ENCODE measurements at places on chromosomes 11 and 22.

GRCh38 chr11:113778111-113778910 is 1.3 kb upstream of the CLDN25 start:
- DNase-seq, result peak; percentile 72

DNA sequence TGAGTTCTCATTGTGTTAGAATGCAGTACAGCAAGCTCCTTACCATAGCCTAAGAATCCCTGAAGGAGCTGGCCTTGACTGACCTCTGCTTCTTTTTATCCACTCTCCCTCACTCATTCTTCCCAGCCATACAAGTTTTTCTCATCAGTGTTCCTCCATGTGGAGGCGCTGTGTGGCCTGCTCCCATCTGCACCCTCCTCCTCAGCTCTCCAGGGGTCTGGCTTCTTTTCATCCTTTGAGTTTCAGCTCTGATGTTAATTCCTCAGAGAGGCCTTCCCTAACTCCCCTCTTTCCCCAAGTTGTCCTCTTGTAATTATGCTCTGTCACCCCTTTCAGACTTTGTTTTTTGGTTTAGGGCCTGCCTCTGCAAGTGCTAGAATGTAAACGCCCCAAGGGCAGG is 144.8 kb downstream of the WNT7B start:
- no peak for DNase-seq

GRCh38 chr11:1407668-1408067 is 17.9 kb downstream of the BRSK2 start:
- no peak for DNase-seq

DNA sequence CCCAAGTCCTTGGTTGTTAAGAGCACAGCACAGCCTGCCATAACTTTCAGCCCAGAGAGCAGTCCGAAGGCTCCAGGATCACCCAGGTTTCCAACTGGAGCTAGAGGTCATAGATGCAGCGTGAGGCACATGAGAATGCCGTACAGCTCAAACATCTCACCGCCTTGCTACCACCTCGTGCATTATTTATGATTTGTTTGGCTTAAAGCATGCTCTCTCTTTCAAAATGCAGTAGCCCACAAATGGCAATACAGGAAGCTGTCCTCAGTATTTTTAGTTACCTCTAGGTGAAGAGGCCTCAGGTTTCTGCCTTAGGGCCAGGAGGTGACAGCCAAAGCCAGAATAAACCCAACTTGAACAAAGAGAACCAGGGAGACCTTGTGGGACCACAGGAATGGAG is 14.4 kb downstream of the SCN3B start:
- no peak for DNase-seq

- DNase-seq, result no peak
These were observed 1.2 kb downstream of the MAP4K2 start for GRCh38 chr11:64801561-64802369.

DNA sequence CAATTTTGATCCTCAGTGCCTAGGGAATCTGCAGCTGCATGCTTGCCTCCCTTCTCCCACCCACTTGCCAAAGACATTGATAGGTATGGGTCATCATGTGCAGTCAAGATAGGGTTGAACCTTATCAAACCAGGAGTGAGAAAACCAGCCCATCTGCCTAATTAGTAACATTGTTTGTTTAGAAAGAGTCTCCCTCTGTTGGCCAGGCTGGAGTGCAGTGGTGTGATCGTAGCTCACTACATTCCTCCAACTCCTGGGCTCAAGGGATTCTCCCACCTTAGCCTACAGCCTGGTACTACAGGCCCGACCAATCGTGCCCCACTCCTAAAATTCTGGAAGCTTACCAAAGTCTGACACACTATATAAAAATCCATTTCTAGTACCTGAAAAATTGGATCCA is 4.6 kb downstream of the C11orf71 start:
- no peak for DNase-seq

- DNase-seq, result no peak
These were observed 17.1 kb upstream of the SERPIND1 start for GRCh38 chr22:20756846-20757245.

DNA sequence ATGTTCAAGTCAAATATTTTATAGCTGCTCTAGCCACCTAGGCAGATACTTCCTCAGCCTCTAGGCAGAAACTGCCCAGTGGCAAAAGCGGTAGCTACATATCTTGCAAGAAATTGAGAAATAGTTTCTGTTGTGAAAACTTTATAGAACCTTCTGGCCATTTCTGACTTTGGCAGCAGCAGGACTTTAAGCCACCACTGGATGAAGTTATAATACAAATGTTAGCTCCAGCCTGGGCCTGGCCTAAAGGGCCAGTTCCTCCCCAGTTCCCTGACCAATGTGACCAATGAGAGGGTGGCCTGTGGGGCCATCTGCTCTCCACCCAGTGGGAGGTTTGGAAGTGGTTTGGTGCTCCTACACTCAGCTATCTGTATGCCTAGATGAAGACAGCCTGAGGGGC is 254.0 kb upstream of the NARS2 start:
- DNase-seq, result no peak

DNA sequence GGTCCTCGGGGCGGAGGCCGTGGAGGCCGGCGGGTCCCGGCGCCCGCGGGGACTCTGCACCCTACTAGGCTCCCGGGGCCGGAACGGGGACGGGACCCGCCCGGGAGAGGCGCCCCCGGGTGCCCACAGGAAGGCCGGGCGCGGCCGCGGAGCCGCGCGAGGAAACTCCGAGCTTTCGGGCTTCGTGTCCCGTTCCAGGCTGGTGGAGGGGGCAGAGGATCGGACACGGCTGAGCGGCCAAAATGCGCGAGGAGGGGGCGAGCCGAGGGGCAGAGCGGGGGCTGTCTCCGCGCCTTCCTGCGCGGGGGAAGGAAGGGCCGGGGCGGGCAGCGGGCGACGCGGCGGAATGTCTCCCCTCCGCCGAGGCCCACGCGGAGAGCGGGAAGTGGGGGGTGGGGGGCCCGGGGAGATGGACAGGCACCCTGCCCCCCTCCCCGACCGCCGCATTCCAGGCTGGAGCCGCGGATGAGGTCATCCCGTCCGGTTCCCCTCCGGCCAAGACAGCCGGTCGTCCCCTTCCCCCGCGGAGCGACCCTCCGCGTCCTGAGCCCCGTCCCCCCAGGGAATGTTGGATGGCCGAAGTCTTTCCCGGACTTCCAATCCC is 430 bp downstream of the CDC42EP1 start:
- DNase-seq, result no peak

DNA sequence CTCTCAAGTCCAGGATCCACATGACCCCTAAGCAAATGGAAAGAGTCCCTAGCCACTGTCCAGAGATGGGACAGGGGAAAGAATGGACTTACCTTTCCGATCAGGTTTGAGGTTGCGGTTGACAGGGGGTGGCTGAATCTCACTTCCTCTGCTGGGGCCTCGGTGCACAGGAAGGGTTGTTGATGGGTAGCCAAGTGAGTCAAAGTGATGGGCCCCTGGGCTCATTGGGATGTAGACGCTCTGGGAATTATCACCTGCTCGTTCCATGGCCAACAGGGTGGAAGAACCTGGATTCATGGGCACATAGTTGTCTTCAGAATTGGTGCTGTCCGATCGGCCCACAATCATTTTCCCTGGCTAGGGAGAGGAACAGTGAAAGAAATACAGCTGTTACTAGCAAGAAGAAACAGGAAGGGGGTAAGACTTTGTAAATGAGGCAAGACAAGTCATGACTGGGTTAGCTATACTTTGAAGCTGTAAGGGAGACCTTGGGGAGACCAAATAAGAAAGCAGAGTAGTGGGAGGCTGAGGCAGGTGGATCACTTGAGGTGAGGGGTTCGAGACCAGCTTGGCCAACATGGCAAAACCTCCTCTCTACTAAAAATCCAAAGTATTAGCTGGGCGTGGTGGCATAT is 34.7 kb downstream of the USP35 start:
- DNase-seq, result no peak

GRCh38 chr11:123235117-123235655 is 40.1 kb upstream of the CLMP start:
- DNase-seq, result peak; percentile 46

GRCh38 chr11:17063171-17064002 is 14.1 kb downstream of the RPS13 start:
- DNase-seq, result peak; percentile 10

- DNase-seq, result peak; percentile 65
These were observed 20.9 kb downstream of the SERGEF start for GRCh38 chr11:17991783-17992433.

DNA sequence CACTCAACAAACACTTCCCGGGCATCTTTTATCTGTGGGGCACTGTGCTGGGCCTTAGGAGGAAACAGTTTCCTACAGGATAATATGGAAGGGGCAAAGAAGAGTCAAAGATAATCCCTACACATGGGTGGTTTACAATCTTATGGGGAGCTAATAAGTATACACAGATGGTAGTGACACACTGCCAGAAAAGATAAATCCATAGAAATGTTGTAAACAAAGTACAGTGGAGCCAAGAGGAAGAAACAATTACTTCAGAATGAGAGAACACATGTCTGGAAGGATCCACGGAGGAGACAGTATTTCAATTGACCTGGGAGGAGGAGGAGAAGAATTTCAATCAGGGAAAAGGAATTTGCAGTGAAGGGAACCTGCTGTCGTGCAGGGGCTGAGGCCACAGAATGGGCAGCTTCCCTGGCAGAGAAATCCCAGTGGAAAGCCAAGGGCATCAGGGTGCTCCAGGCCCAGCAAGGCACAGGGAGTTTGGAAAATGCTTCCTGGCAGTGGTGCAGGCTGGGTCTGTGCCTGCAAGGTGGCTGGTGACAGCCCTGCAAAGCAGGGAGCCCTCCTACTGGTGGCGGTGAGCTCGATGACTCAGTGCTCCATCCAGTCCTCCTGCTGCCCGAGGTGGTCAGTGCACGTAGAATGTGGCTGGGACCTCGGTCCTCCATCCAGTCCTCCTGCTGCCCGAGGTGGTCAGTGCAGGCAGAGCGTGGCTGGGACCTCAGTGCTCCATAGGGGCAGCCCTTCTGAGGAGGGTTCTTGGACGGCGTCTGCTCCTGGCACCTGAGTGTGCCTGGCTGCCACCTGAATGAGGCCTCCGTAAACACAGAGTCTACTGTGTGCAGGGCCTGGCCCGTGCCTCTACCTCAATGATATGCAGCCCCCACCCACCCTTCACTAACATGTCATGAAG is 444.3 kb upstream of the B3GAT1 start:
- DNase-seq, result no peak

GRCh38 chr22:47065756-47066615 is 303.5 kb downstream of the TBC1D22A start:
- no peak for DNase-seq

DNA sequence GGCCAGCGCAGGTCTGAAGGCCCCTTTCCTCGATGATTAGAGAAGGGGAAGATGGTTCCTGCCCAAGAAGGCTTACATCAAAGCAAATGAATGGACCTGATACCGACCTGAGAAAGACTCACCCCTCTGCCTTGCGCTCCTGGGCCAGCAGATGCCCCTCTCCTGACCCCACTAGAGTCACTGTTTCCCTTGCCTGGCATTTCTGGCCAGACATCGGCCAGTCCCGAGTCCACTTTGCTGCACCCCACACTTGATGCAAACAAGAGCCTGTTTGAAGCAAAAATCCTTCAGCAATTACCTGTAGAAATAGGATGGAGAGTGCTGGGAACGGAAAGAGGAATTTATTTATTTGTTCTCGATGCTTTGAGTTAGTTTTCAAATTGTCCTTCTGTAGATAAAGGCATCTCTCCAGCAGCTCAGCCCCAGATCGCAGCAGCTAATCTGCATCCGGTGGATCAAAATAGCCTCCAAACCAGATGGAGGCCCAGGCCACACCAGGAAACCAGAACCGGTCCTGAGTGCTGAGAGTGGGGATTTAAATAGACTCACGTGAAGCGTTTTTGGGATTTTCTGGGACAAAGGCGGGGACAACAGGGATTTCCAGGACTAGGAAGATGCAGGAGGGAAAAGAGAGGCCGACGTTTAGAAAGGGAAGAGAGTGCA is 148.6 kb downstream of the TRIM29 start:
- no peak for DNase-seq

GRCh38 chr11:111795334-111795985 is 29.3 kb upstream of the PPP2R1B start:
- no peak for DNase-seq

- DNase-seq, result no peak
These were observed 328.3 kb downstream of the TBC1D22A start for GRCh38 chr22:47090591-47091245.

DNA sequence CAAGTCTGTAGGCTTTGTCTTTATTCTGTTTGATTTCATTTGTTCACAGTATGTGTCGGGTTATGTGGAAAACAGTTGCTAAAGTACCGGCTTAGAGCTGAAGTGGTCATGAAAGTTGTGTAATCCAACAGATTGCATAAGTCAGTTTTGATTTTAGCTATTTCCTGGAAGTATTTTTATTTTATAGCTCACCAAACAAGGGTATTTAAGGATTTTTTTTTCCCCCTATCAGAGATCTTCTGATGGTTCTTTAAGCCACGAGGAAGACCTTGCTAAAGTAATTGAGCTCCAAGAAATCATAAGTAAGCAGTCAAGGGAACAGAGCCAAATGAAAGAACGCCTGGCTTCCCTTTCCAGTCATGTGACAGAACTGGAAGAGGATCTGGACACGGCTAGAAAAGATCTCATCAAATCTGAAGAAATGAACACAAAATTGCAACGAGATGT is 55.9 kb downstream of the PPFIA1 start:
- DNase-seq, result no peak

DNA sequence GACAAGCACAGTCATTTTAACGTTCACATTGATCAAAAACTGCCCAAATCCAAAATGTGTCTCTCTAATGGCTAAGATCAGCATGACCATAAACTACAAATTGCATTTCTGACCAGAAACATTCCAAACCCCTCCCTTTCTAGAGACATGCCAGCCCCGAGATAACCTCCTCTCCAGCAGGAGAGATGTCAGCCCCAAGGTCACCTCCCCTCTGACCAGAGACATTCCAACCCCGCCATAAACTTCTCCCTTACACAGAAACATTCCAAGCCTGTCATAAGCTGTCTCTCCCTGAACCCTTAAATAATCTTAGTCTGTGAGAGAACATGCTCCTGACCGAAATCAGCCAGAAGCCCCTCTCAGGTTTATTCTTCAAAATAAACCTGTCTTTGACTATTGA is 6.6 kb upstream of the EXT2 start:
- DNase-seq, result no peak

DNA sequence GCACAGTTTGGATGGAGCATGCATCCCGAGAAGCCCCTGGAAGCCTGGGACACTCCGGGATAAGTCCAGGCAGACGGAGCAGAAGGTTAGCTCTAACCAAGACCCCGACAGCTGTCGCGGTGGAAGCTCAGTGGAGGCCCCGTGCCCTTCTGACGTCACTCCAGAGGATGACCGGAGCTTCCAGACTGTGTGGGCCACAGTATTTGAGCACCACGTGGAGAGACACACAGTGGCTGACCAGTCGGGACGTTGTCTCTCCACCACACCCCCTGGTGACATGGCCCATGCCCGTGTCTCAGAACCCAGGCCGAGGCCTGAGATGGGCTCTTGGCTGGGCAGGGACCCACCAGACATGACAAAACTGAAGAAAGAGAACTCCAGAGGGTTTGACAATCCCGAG is 86.3 kb downstream of the KIAA1671 start:
- no peak for DNase-seq

GRCh38 chr11:122430490-122430889 is 225.0 kb upstream of the UBASH3B start:
- DNase-seq, result no peak

DNA sequence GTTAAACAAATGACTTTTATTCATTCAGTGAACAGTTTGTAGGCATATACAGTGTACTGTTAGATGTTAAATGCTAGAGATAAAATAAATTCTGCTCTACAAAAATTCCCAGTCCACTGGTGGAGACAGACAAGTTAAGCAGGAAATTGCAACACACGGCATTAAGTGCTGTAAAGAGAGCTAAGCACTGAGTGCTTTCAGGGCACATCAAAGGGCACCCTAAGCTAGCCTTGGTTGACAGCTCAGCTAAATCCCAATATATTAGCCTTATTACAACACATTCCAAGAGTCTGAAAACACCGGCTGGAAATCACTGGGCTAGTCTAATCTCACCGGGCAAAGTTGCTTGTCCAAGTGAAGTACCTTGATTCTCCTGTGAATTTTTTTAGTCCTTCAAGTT is 55.1 kb downstream of the NOX4 start:
- no peak for DNase-seq
